ENCODE measurements at places on chromosomes 11 and 22.

- DNase-seq, result no peak
Observed at GRCh38 chr22:27480487-27480886, 321.1 kb downstream of the MN1 start.

- DNase-seq, result no peak
Observed at GRCh38 chr22:18056807-18057474, 20.8 kb upstream of the PEX26 start.

DNA sequence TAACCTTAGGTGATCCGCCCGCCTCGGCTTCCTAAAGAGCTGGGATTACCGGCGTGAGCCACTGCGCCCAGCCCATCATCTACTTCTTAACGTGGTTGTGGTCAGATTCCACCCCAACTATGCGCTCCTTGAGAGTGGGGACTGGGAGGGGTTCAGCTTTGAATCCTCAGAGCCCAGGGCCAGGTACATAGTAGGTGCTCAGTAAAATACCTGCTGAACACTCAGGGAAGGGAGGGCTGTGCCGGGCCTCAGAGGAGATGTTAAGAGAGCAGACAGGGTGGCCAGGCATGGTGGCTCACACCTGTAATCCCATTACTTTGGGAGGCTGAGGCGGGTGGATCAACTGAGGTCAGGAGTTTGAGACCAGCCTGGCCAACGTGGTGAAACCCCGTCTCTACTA is 1.2 kb upstream of the LGALS1 start:
- DNase-seq, result no peak

GRCh38 chr22:17198170-17199002 is 20.8 kb downstream of the ADA2 start:
- no peak for DNase-seq

GRCh38 chr11:65366340-65366773 is 11.8 kb downstream of the TIGD3 start:
- no peak for DNase-seq

- no peak for DNase-seq
Observed at GRCh38 chr11:39741066-39741465, 1718.4 kb downstream of the LRRC4C start.

DNA sequence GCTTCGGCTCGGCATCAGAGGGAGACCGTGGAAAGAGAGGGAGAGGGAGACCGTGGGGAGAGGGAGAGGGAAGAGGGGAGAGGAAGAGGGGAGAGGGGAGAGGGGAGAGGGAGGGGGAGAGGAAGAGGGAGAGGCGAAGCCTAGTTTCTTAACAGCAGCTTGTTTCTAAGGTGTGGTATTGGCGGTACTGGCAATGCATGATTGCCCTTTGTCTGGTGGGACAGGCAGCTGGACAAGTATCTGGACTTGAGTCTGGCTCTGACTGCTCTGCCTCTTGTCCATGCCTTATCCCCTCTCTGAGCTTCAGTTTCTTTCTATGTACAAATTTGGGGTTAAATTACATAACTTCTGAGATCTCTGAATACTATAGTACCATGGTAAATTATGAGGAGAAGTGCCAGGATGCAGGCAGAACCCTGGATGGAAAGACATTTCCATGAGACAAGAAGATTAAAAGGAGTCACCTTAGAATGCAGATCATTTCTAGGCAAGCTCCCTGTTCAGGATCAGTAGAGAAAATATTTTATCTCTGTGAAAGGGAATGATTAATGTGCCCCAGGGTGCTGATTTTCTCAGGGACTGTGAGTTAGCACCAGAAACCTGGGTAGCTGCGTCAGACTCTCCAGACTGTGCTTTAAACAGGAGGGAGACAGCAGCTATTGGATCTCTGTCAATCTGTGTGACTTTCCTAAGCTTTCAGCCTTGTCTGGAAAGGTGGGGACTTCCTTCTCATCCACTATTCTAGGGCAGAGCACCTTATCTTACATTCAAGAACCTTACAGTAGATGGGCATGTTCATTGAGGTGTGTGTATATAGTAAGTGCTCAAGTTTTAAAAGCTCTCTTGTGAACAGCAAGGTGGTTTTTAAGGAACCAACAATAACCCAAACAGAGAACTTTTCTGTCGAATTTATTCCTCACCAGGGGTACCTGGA is 31.9 kb upstream of the CCDC90B start:
- DNase-seq, result no peak

GRCh38 chr22:49179886-49180682 is 647.6 kb downstream of the BRD1 start:
- no peak for DNase-seq

GRCh38 chr11:104570078-104570701 is 328.1 kb downstream of the CASP12 start:
- no peak for DNase-seq

DNA sequence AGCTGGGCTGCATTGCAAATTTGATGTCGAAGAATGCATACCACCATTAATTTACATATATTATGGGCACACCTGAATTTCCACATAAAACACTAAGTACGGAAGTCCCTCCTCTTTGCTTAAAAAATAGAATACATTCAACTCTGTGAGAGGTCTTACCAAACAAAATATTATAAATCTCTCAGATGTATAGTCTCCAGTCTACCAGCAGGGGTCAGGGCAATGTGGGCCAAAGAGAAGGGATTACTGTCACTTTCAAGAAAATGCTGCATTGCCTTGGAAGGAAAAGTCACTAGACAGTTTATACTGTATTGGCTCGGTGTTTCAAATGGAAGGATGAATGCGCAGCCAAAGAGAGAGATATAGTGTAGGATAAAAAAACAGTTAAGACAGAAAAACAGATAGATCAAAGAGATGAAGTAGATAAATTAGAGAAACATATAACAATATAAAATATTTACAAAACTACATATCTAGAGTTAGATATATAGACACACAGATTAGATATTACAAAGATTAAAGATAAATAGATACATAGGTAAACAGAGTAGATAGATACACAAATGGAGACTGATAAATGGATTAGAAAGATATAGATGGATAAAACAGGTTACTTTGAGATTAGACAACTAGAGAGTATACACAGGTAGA is 20.9 kb downstream of the SERGEF start:
- DNase-seq, result peak; percentile 16

DNA sequence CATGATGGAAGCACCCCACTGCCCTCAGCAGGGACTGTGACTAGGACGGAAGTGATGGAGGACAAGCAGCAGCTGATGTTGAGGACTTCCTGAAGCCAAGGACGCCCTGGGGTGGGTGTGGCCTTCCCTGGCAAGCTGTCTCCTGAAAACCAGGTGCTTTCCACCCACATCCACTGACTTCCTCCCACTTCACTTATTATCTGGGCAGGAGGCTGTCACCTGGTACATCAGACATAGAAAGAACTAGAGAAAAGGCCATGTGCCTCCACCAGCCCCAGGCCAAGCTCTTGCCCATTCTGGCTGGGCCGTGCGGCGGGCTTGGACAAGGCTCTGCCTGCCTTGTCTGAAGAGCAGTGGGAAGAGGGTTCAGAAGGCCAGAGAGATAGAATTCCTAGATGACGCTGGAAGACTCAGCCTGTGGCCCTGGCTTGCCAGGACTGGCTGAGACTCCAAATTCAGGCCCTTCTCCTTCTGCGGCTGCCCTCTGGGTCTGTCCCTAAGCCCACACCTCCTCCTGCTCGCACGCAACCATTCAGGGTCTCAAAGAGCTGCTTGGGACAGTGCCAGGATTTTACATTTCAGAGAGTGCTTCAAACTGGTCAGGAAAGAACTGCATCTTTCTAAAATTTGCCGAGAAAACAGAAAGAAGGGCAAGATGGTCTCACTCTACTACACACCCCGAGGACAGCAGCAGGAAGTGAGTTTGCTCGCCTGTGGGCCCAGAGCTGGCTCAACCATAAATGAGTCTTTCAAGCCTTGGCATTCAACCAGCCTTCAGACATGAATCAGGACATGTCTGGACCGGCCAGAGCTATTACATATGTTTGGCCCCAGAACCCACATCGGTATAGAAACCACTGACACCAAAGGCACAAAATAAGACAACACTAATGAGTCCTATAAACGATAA is 13.3 kb downstream of the ARHGAP1 start:
- no peak for DNase-seq

- DNase-seq, result no peak
Observed at GRCh38 chr11:68804786-68805185, 36.9 kb downstream of the CPT1A start.

- DNase-seq, result no peak
Observed at GRCh38 chr11:131829725-131830124, 459.3 kb downstream of the NTM start.

DNA sequence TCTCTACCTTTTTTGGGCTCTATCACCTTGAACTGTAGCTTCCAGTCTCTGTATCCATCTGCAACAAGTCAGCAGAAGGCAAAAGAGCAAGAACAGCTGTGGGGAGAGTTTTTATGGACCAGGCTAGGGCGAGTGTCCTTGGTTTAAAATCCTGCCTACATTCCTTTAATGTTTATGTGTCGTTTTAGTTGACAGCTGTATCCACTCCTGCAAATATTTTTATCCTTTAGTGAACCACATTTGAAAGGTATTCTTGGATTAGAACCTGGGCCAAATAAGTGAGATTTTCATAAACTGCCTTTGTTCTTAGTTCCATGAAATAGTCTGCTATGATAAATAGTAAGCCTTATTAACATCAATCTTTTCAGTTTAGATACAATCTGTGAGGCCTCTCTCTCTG is 712.2 kb downstream of the ETS1 start:
- DNase-seq, result no peak

DNA sequence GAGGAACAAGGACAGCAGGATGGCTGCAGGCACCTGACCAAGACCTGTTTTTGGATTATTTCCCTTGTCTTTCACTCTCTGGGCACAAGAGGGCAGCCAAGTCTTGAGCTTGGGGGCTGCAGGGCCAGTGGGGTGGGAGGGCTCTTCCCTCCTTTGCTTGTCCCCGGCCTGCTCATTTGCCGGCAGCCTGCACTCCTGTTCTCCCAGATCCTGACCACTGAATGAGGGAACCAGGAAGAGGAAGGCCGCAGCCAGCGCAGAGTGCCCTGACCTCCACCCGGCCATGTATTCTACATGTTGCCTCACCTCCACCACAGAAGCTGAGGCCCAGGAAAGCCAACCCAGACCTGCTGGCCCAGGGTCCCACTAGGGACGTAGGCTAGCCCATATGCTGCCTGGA is 15.5 kb upstream of the NNMT start:
- DNase-seq, result no peak

DNA sequence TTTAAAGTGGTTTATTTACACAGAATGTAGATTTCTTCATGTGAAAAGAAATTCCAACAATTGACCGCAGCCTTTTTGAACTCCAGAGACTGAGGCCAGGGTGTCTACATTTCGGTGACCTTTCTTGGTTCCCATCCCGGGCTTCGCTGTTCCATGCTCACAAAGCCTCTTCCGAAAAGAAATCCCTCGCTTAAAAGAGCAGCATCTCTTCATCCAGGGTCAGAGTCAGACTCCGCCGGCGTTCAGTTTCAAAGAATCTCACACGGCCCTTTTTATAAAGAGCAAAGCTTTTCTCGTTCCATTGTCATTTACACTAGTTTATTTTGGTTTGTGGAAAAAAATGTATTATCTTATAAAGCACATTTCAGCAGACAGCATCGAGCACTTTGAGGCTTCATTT is 530.6 kb upstream of the B3GAT1 start:
- no peak for DNase-seq

GRCh38 chr11:61551634-61552033 is 29.2 kb downstream of the SYT7 start:
- no peak for DNase-seq

GRCh38 chr11:111445586-111445985 is 66.5 kb upstream of the POU2AF1 start:
- DNase-seq, result no peak

DNA sequence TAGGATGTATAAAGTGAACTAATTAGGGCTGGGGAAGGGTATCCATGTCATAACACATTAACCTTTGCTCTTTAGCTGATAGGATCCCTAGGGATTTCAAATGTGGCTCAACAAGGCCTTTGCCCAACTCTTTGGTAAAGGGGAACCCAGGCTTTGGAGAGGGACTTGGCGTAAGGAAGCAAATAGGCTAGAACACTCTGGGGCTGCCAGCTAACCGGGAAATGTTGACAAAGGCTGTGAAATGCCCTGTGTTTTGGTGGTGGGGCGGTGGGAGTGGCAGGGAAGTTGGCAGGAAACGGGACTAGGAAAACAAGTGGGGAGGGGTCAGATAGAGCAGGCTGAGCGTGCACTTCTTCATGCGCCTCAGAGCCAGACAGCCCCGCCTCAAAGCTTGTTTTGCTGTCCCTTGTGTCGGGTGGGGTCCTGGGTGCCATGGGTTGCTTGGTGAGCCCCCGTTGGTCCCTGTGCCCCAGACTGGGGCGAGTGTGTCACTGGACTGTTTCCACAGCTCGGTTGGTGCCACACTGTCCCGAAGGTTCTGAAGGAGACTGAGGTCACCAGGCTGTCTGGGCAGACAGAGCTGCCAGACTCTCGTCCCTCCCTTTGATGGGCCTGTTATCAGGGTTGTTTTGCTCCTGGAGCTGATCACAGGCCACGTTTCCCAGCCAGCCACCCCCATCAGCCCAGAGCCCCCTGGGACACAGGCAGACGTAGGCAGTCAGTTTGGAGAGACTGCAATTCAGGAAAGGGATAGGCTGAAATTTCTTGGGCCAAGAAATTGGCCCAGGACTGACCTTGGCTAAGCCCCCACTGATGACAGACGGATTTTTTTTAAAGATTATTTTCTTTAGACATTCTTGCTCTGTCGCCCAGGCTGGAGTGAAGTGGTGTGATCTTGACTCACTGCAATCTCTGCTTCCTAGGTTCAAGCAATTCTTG is 19.6 kb downstream of the KCTD21 start:
- DNase-seq, result no peak

GRCh38 chr11:68212421-68213134 is 518 bp downstream of the KMT5B start:
- peak; percentile 45 for DNase-seq

DNA sequence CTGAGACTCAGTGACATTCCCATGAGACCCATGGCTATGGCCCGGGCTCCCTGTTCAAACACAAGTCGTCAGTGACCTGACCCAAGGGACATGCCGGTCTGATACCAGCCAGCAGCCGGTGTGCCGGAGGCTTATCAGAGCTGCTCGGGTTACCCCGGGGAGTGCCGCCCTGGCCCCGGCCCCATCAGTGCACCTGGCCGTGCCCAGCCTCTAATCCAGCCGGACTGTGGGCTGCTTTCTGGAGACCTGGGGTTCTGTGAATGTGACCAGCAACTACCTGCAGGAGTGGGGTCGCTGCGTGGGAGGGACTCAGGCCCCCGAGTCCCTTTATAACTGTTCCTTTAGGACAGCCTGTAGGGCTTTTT is 52.7 kb downstream of the LINC01488 start:
- DNase-seq, result no peak

- no peak for DNase-seq
Observed at GRCh38 chr11:16098526-16099205, 257.7 kb downstream of the SOX6 start.

DNA sequence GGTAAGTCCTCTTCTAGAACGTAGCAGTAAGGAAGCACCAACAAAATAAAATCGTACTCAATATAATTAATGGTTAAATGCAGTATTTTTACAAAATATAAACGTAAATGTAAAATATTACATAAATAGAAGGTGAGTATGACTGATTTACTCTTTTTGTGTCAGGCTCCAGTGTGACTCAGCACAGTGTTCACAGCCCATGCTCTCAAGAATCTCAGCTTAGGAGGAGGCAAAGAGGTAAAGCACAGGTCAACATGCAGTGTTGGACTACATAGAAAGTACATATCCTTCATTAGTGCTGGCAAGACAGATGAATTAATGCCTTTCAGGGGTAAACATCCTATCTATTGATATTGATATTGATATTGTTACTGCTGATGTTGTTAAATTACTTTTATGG is 2050.6 kb upstream of the RAG2 start:
- DNase-seq, result no peak

Measured in stimulated activated CD4-positive, alpha-beta T cell treated with anti-CD3 and anti-CD28 coated beads, Interleukin-12 subunit alpha, Interleukin-12 subunit beta, amount 100 ng/mL, for 4 hours (primary cell).